Adipocyte (in vitro differentiated cells): ENCODE measurements at places on chromosomes 7 and 10.

DNA sequence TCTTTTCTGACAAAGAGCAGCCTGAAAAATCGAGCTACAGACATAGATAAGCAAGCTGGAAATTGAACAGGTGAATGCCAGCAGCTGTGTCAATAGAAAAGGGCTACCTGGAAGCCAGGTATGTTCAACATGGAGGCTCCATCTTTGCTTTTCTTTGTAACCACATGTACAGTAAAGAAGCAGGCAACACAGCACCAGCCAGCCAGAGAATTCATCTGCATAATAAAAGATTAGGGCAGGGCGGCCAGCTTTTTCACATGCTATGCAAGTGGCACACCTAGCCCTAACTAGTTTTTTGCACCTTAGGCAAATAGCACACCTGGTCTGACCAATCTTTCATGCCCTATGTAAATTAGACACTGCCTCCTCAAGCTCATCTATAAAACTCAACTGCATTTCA lies 25.7 kb downstream of the COG5 start:
- no peak for DNase-seq

GRCh38 chr7:141976524-141977245 lies 3.1 kb upstream of the TAS2R38 start:
- DNase-seq = no peak

- DNase-seq = no peak
Observed at GRCh38 chr10:49410365-49411074, 14.6 kb upstream of the DRGX start.

GRCh38 chr10:28910956-28911355 lies 233.6 kb downstream of the BAMBI start:
- peak; percentile 86 for DNase-seq

DNA sequence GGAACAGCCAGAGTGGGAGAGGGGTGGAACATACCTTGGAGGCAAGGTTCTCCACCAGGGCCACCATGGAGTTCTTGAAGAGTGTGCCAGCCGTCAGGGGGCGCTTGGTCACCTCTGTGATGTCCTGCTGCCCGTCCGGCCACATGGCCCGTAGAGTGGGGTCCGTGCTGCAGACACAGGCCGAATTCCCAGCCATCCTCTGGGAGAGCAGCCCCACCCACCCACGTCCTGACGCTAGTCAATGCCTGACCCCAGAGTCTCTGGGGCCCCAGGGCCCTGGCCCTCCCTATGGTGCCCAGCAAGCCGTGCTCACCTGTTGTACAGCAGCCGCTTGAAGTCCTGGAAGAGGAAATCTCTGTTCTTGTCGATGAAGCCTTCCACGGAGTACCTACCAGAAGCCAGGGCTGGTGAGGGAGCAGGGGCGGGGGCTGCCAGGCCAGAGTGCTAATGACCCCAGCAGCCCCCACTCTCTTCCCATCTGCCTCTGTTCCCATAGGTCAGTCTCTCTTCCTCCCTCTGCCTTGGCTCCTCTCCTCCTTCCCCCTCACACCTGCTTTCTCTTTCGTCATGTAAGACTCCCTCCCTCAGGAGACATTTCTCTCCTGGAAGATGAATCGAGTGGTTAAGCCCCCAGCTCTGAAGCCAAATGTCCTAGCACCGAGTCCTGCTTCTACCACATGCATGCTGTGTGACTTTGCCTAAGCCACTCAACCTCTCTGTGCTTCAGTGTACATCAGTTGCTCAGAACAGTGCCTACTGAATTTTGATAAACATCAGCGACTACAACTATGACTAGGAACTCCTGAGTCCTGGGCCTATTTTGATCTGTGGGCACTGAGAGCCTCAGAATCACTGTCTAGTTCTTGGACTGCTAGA lies 11.0 kb downstream of the MYO1G start:
- no peak for DNase-seq

GRCh38 chr7:93938293-93938692 lies 16.8 kb downstream of the GNG11 start:
- no peak for DNase-seq
